Large intestine (tissue), 12 donors: ENCODE measurements at places on chromosomes 11 and 22.

DNA sequence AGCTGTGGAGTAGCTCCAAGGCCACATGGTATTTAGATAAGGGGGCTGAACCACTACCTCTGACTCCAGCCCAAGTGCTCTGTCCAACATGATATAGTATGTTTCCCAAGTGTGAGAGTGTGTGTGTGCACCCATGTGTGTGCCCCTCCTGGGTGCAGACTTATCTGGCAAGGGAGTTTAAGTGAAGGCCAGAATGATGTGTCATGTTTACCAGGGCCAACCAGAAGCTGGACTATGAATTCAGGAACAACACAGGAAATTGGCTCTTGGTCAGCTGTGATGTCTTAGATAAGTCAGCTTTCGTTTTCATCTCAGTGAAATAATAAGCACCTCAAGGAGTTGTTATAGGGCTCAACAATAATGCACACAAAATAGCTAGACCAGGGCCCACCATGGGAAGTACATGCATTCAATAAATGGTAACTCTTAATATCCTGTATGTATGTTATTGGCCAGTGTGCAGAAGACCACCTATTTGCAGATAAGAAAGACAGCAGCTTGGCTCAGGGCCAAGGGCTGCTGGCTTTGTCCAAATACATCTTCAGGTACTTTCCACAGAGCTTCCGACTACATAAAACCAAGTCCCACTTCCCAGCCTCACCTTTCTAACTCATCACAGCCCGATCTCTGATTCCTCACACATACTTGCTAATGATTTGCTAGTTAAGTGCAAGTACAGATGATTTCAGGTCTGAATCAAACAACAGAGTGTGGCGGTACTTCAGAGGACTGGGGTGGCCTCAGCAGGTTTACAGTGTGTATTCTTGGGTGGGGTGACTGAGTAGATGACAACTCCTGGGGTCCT lies 120.9 kb downstream of the ME3 start:
- no peaks in the 10 kb centered on the region for H3K36me3 ChIP-seq
- H3K27ac ChIP-seq, result peak overlapping the region; percentile 40
- H3K27me3 ChIP-seq, result no peaks in the 10 kb centered on the region
- DNase-seq, result peak; percentile 79

DNA sequence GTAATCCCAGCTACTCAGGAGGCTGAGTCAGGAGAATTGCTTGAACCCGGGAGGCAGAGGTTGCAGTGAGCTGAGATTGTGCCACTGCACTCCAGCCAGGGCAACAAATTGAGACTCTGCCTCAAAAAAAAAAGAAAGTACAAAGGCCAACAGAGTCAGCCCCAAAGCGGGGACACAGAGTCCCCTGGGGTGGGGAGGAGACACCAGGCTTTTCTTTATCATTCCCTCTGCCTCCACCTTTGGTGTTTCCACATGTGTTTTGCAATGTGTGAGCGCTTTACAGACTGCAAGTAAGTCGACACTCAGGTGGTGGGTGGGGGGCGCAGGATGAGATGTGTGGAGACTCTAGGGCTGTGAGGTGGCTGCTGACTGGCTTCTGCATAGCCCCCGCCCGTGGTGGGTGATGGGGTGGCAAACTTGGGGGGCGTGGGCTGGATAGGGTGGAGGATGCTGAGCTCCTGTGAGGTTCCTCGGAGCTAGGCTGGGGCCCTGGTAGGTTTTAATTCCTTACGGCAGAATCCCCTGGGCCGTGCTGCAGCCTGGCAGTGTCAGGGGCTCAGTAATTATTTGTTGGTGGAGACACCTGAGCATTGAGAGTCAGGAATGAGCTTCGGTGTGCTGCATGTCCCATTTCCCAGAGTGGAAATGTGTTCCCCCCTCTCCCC lies 177.2 kb downstream of the CTTN start:
- no peaks in the 10 kb centered on the region for H3K27me3 ChIP-seq
- DNase-seq, result no peak
- no peak overlapping the region for H3K27ac ChIP-seq
- H3K36me3 ChIP-seq, result no peaks in the 10 kb centered on the region
- no peaks in the 10 kb centered on the region for H3K4me1 ChIP-seq

DNA sequence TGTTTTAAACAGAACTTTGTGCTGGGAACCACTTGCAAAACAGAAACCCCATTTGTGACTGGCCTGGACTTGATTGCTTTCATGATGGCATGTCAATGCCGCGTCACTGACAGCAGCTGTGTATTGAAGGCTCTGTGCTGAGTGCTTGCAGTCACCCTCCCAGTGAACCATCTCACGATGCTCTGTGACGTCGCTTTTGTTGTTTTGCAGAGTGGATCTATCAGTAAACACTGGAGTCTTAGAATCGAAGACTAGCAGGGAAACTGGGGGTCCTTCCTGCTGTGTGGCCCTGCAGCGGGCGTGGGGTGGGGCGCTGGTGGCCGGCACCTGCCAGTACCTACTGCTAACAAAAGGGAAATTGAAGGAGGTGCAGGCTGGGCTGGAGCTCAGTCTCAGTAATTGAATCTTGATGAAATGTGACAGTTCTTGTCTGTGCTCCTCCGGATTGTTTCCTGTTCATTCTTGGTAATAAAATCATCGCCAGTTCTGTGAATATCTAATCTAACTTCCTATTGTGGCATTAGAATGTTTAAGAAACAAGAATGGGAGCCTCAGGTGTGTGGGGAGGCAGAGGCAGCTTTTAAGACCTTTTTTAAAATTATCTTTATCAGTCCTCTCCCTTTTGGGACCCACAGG lies 50.5 kb upstream of the PARVG start:
- DNase-seq, result no peak
- no peak overlapping the region for H3K27ac ChIP-seq
- H3K27me3 ChIP-seq, result no peaks in the 10 kb centered on the region
- H3K4me3 ChIP-seq, result no peak overlapping the region

GRCh38 chr11:69700278-69701140 lies 3.3 kb downstream of the FGF19 start:
- H3K4me3 ChIP-seq, result no peak overlapping the region
- H3K27ac ChIP-seq, result peak overlapping the region; percentile 30
- peaks cover 46% of the 10 kb centered on the region for H3K27me3 ChIP-seq
- no peaks in the 10 kb centered on the region for H3K36me3 ChIP-seq
- H3K4me1 ChIP-seq, result peaks cover 38% of the 10 kb centered on the region

DNA sequence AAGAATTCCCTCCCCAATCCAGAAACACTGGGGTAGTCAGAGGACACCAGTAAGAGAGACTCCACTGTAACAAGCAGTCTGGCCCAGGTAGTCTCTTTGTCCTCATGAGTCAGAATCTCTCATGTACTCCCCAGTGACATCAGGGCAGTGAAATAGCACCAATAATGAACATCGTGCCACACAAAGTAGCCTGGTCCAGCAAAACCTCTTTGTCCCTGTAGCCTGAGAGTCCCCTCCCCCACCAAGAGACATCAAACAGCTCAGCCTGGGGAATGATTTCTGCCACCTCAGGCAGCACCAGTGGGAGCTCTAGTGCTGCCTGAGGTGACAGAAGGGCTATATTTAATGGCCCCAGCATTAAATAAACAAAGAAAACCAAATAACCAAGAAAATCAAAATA lies 88.1 kb downstream of the SBF2 start:
- no peak for DNase-seq
- H3K27me3 ChIP-seq, result no peaks in the 10 kb centered on the region
- H3K4me1 ChIP-seq, result no peaks in the 10 kb centered on the region
- H3K27ac ChIP-seq, result no peak overlapping the region
- no peaks in the 10 kb centered on the region for H3K36me3 ChIP-seq

- no peaks in the 10 kb centered on the region for H3K4me1 ChIP-seq
- no peak overlapping the region for H3K4me3 ChIP-seq
- peak; percentile 34 for DNase-seq
- no peaks in the 10 kb centered on the region for H3K27me3 ChIP-seq
- H3K27ac ChIP-seq, result no peak overlapping the region
Measured at GRCh38 chr11:102666331-102666957, 39.1 kb downstream of the MMP27 start.

DNA sequence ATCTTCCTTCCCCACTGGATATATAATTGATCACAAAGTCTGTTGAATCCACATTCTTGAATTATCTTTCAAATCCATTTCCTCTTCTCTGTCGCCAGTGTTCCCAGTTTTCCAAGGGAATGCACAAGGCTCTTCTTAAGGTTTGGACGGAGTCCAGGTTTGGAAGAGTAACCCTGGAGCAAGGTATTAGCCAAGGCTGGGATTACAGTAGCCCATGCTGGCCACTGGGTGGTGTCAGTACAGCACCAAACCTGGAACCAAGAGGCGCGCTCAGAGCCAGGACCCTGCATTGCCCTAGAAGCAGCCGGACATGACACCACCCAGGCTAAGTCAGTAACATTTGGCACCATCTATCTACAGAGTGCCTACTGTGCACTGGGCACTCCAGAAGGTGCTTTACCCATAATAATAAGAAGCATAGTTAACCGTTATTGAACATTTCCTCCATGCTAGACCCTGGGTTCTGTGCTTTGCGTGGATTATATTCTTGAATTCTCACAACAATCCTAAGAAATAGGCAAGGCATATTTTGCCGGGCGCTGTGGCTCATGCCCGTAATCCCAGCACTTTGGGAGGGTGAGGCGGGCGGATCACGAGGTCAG lies 48.0 kb upstream of the CLPB start:
- no peak overlapping the region for H3K27ac ChIP-seq
- no peaks in the 10 kb centered on the region for H3K36me3 ChIP-seq
- no peaks in the 10 kb centered on the region for H3K27me3 ChIP-seq
- H3K4me3 ChIP-seq, result no peak overlapping the region

DNA sequence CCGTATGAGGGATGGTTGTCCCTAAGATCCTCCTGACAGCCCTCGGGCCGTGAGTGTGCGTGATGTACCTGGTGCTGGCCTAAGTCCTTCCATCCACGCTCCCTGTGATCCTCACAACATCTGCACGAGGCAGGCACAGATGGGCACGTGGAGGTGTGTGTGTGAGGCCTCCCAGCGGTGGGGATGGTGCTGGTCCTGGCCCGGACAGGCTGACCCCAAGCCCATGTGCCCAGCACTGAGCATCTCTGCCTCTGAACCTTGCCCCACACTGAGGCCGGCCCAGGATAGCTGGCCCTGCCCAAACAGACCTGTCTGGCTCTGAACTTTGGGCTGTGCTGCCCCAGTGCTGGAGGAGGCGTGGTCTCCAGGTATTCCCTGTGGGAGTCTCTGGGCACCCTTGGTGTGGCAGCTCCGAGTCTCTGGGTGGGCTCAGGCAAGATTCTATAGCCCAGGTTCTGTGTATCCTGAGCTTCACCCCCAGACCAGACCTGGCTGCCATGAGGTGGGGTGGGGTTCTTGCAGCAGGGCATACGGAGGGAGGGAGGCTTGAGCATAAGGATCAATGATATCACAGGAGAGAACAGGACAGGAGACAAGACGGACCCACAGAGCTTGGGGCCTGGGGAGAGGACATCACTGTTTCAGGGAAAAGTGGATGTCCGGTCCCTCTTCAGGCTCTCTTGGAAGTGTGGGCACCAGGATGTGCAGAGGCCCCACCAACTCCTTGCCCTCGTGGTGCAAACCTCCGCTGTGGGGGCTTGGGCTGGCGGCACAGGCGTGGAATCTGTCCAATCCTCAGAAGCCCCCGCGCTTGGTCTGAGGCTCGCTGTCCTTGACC lies 881.8 kb downstream of the BRD1 start:
- no peak overlapping the region for H3K4me3 ChIP-seq
- no peaks in the 10 kb centered on the region for H3K36me3 ChIP-seq
- H3K4me1 ChIP-seq, result no peaks in the 10 kb centered on the region
- no peak overlapping the region for H3K27ac ChIP-seq
- no peaks in the 10 kb centered on the region for H3K27me3 ChIP-seq

- DNase-seq, result no peak
- no peak overlapping the region for H3K27ac ChIP-seq
- H3K4me3 ChIP-seq, result no peak overlapping the region
- H3K27me3 ChIP-seq, result no peaks in the 10 kb centered on the region
- no peaks in the 10 kb centered on the region for H3K36me3 ChIP-seq
Measured at GRCh38 chr11:64409707-64410403, 50.9 kb downstream of the RPS6KA4 start.

DNA sequence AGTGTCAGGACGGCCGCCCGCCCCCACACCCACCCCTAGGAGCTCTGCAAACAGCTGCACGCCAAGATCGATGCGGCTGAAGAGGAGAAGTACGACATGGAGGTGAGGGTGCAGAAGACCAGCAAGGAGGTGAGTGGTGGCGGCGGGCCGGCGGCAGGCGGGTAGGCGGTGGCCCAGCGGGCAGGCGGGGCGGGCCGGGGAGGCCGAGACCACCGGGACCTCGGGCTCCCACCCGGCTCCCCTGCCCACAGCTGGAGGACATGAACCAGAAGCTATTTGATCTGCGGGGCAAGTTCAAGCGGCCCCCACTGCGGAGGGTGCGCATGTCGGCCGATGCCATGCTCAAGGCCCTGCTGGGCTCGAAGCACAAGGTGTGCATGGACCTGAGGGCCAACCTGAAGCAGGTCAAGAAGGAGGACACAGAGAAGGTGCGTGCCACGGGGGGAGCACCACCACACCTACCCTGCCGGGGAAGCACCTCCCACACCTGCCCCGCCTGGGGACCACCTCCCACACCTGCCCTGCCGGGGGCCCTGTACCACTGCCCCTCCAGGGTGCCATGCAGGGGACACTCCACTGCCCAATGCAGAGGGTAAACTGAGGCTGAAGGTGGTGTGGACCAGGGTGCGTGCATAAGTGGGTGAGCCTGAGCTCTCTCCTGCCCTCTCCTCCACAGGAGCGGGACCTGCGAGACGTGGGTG lies 2.1 kb downstream of the TNNI2 start:
- no peaks in the 10 kb centered on the region for H3K36me3 ChIP-seq
- H3K27ac ChIP-seq, result no peak overlapping the region
- H3K4me3 ChIP-seq, result no peak overlapping the region
- peaks cover 21% of the 10 kb centered on the region for H3K4me1 ChIP-seq

- H3K36me3 ChIP-seq, result peaks cover 6% of the 10 kb centered on the region
- H3K4me3 ChIP-seq, result no peak overlapping the region
- DNase-seq, result peak; percentile 52
- H3K4me1 ChIP-seq, result peaks cover 45% of the 10 kb centered on the region
- no peak overlapping the region for H3K27ac ChIP-seq
- H3K27me3 ChIP-seq, result peaks cover 4% of the 10 kb centered on the region
Measured at GRCh38 chr22:39234867-39235687, 9.7 kb downstream of the PDGFB start.

DNA sequence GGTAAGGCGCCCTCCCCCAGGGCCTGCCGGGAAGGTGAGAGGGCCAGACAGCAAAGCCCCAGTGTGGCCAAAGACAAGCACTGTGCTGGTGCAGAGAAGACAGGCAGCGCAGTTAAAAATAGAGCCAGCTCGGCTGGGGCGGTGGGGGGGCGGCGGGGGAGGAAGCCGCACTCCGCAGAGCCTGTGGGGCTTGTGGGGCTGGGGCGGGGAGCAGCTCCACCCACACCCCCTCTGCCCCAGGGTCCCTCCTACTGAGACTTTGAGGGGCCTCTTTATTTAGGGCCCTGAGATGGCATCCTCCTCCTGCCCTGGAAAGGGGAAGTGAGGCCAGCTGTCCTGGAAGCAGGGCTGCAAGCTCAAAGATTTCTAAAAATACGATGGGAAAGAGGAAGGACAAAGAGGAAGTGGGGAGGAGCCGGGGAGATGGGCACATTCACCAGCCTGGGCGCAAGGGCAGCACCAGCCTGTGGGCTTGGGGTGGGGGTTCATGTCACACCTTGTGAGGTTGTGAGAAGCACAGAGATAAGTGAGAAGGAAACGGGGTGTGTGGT lies 2.6 kb downstream of the CYTH4 start:
- peaks cover 8% of the 10 kb centered on the region for H3K27me3 ChIP-seq
- no peak overlapping the region for H3K4me3 ChIP-seq
- H3K27ac ChIP-seq, result no peak overlapping the region
